ENCODE measurements at places on chromosomes 2 and 18.

- DNase-seq = no peak
Measured at GRCh38 chr2:35347561-35347960, 1008.0 kb upstream of the CRIM1 start.

DNA sequence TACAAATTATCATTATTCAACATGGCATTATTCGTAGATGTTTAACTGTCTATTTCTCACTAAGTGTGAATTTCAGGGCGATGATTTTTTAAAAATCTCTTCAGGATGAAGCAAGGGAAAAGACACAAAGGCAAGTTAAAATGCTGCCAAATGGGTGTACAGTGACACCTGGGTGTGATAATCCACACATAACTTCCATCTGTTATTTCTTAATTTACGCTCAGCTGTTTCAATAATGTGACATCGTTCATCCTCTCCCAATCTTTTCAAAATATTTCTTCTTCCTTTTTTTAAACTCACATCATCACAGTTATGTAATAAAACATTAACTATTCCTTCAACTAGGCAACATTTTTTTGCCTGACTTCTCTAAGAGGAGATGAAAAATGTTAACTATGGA, 10.6 kb downstream of the PDE1A start:
- no peak for DNase-seq

DNA sequence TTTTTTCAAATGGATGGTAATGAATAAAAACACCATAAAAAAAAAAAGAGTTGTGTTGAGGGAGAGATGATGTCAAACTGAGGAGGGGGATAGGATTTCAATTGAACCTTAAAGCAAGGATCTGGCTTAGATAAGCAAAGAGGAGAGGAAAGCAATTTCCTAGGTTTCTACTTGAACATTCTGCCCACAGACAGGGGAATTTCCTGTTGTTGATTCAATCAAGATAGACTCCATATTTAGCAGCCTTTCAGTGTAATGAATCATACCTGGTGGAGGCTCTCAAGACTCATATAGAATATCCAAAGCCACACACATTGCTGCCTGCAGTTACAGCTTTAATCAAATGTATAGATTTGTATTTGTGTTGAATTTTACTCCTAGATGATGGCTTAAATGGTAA, 294.4 kb upstream of the PIK3C3 start:
- no peak for DNase-seq

- DNase-seq = no peak
Measured at GRCh38 chr2:46977899-46978298, 62.3 kb upstream of the MCFD2 start.

DNA sequence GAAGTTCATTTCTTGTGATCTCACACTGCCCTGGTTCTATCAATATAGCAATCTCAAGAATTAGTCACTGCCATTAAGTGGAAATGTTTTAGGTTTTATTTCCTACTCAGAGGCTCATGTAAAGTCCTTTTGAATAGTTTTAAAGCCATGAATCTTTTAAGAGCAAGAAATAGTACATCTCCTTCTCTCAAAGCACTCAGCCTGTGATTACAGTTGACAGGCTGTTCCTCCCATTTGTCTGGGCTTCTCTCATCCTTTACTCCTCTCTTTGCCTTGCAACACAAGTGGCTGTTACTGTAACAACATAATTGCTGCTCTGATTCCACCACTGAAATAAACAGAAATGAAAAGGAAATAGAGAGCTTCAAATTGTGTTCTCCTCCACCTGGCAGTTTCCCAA, 18.4 kb downstream of the GRP start:
- DNase-seq = no peak

GRCh38 chr2:96895032-96895745, 25.3 kb upstream of the SEMA4C start:
- DNase-seq = no peak

GRCh38 chr2:98012561-98012991, 16.8 kb upstream of the TMEM131 start:
- DNase-seq = no peak

DNA sequence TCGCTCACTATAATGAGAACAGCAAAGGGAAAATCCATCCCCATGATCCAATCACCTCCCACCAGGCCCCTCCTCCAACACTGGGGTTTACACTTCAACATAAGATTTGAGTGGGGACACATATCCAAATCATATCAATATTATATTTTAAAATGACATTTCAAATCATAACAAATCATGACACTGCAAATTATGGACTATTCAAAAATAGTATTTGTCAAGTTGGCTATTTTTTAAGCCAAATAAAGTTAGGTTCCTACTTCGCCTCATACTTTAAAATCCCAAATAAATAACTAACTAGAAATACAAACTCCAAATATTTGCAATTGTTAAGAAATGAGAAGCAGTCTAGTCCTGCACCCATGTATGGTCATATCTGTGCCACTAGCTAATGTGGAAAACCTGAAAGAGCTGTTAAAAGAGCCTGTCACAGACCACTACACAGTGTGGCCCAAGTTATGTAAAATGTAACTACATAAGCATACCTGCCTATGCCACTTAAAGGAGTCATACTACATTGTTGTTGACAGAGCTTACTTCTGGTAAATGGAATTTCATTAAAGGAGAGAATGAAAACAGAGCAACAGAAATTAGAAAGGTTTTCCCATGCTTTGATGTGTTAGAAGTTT, 334.7 kb upstream of the GULP1 start:
- no peak for DNase-seq

DNA sequence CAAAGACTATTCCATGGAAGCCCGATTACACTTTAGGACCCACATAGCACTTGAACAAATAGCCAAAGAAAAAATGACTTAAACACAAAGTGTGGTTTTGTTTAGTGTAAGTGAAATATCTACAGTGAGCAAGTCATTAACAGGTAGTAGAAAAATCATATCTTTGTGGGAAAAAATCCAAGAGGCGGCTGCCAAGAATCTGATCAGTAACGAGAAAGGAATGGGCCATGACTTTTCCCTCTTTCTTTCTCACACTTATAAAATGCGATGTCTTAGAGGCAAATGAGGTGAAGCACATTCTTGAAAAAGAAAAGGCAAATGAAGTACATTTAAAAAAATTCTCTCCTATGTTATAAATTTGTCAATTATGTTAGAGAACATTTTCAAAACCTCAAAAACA, 12.9 kb upstream of the GEMIN6 start:
- DNase-seq = no peak

DNA sequence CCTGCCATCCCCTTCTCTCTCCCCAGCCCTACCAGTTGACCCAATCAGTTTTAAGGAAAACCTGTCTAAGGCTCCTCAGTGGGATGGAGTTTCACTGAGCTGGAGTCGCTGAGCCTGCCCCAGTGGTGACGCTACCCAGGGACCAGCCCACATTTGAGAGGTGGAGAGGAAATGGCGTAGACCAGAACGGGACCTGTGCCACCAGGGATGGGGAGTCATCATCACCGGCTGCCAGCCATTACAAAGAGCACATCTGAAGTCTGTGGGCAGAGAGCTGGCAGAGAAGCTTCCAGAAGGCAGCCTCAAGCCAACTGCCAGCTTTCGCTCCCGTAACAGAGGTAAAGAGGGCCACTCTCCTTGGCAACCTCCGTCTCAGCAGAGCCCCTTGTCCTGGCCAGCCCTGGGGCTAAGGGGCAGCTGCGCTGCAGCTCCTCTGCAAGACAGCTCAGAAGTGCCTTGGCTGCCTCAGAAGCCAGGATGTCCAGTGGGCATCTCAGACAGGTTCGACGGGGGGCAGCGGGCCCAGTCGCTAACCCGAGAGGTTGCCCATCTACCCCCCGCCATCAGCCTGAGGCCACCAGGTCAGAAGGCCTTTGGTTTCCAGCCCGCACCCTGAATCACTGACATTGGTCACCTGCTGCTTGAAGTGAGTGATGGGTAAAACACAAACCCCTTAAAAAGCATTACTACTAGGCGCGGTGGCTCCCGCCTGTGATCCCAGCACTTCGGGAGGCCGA, 15.4 kb downstream of the SDC1 start:
- no peak for DNase-seq

DNA sequence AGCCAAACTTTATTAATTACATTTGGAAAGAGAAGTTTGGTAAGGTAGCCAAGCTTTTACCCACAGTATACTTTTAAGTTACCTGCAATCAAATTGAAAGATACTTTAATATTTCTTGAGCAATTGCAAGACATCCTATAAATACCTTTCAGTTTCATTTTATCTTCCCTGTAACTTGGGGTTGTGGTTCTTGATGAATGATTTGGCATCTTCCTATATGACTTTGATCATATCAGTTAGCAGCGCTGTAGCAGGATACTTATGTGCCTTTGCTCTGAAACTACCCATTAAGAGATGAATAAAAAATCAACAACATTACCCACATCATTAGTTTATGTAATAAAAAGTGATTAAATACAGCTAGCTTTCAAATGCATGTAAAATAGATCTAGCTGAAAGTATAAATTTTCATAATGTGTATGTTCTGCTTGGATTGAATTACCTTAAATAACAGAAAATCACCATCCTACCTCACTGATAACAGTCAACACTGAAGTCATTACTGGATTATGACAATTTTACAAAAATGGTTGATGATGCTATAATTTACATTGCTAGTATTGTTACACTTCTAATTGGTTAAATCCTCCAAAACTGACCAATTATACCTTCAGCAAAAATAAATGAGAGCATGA, 50.4 kb downstream of the MMADHC start:
- DNase-seq = no peak

DNA sequence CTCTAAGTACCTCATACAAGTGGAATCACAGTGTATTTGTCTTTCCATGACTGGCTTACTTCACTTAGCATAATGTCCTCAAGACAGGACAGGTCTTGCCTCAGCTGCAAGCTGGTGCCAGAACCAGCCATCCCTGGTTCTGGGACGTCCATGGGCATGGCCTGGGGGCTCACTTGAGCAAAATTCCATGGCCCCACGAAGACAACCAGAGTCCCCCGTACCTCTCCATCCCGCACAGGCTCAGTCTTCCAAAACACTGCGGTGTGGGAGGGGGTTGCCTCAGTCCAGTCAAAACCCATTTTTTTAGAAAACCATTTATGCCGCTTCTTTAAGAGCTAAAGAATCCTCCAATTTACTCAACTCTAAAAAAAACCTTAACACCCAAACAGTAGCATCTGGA, 21.7 kb upstream of the CABLES1 start:
- no peak for DNase-seq

- DNase-seq = no peak
Measured at GRCh38 chr2:152425765-152426727, 91.1 kb downstream of the FMNL2 start.

- DNase-seq = no peak
Measured at GRCh38 chr18:36534154-36534688, 236.7 kb downstream of the FHOD3 start.

Measured in stimulated activated CD4-positive, alpha-beta T cell treated with anti-CD3 and anti-CD28 coated beads, TNF-alpha, amount 100 ng/mL, for 1 hour (primary cell).